ENCODE measurements at places on chromosomes 7 and 10. TPM values are rescaled to one million over a fixed set of nuclear protein-coding genes. Genes with fewer than 3 reads are reported as not detected.

Gene GFRA1
- 29.8 TPM for polyA plus RNA-seq

Gene DENND2A
- 35.5 TPM for polyA plus RNA-seq

Gene CXCL12
- 417 TPM for polyA plus RNA-seq

Gene PDK4
- polyA plus RNA-seq, result 17.4 TPM

All from left kidney (tissue), 8 donors.